ENCODE measurements at places on chromosomes 4 and X.

GRCh38 chrX:35289952-35290351 is 347.4 kb downstream of the FAM47B start:
- no peak for DNase-seq

- DNase-seq = no peak
Measured at GRCh38 chr4:110663738-110664444, 41.0 kb upstream of the PITX2 start.

DNA sequence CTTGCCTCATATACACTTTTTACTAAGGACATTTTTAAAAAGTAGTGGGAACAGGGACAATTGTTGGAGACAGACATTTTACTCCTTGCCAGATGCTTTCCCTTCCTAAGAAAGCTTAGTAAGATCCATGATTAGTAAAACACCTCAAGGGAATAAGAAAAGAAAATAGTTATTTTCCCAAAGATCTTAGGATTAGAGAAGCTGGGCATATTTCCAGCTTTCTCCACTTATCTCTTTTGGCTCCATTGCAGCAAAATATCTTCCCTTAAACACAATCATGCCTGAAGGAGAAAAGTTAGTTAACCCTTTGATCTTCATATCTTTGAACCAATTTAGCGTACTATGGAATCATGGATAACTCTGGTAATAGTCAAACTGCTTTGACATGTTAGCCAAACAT is 257.9 kb downstream of the PCDH18 start:
- no peak for DNase-seq

GRCh38 chrX:17459008-17459611 is 84.1 kb downstream of the NHS start:
- DNase-seq = no peak

Measured in WERI-Rb-1 (cell line).